HEK293T (cell line): ENCODE measurements at places on chromosomes 1 and 21.

- DNase-seq: no peak
These were observed at the start of gene PDZK1IP1 for GRCh38 chr1:47189844-47190508. Gene PDZK1IP1 (minus strand): TSS chr1:47190036. CDS start chr1:47189932, 104 bp downstream.

- DNase-seq: no peak
These were observed 21.4 kb downstream of the SLC16A1 start for GRCh38 chr1:112934577-112934976.

- DNase-seq: no peak
These were observed 9.7 kb downstream of the MACF1 start for GRCh38 chr1:39214021-39214713.

GRCh38 chr1:178530037-178530402 lies 17.1 kb downstream of the TEX35 start:
- DNase-seq: no peak

- DNase-seq: no peak
These were observed 23.0 kb upstream of the SPSB1 start for GRCh38 chr1:9269721-9270120.

DNA sequence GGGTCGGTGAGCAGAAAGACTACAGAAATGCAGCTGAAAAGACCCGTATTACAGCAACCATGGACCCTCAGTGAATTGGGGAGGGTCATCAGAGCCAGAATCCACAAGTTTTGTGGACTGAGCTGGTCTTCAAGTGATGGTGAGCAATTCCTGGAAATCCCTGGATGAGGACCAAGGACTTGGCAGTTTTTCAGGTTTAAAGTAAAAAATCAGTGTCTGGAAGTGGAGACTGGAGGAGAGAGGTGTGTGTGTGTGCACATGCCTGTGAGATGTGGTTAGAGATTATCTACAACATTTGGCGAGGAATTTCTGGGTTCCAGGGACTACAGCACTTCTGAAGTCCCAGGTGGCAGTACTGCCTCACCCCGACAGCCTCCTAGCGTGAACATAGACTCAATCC lies 56.4 kb downstream of the KIRREL1 start:
- no peak for DNase-seq

GRCh38 chr1:184462155-184462554 lies 75.3 kb downstream of the C1orf21 start:
- DNase-seq: no peak

GRCh38 chr1:203307641-203308126 lies 2.4 kb downstream of the BTG2 start:
- no peak for DNase-seq

DNA sequence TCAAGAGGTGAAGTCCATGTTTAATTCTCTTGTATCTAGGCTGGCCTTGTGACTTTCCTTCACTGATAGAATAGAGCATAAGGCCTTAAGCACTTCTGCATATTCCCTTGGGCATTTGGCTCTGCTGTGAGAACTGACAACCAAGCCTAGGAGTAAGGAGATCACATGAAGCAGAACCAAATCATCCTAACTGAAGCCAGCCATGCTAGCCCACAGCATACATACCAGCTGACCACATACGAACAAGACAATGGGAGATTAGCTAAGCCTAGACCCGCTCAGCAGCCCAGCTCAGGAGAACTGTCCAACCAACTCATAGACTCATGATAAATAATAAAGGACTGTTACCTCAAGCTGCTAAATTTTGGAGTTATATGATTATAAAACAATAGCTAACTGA lies 114.6 kb upstream of the NEK7 start:
- no peak for DNase-seq

GRCh38 chr1:213387380-213388015 lies 336.5 kb downstream of the RPS6KC1 start:
- DNase-seq: no peak

GRCh38 chr1:41611932-41612450 lies 127.5 kb upstream of the EDN2 start:
- no peak for DNase-seq

GRCh38 chr1:19179597-19180264 lies 30.3 kb downstream of the UBR4 start:
- DNase-seq: peak; percentile 27

DNA sequence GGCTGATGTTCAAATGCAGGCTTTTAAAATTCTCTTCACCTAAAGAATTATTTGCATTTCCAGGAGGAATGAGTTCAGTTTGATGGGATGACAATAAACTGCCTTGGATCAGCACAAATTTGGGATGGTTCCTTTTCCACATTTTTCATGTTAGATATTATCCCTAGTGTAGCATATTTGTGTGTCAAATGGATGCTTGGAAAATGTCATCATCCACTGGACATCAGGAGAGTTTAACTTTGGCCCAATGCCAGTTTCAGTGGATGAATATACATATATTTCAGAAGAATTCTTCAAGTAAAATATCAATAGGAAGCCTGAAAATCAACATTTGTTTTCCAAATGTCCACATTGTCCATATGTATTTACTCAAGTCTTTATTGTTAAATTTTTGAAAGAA lies 116.5 kb upstream of the COL24A1 start:
- no peak for DNase-seq

GRCh38 chr1:155321639-155322503 lies 1.2 kb downstream of the RUSC1 start:
- no peak for DNase-seq

GRCh38 chr21:29237110-29238052 lies 61.3 kb upstream of the BACH1 start:
- no peak for DNase-seq

GRCh38 chr1:150596976-150597375 lies 17.6 kb upstream of the MCL1 start:
- DNase-seq: no peak

- DNase-seq: no peak
These were observed 99.6 kb downstream of the ZBTB18 start for GRCh38 chr1:244150665-244151064.

GRCh38 chr1:61181067-61182038 lies 99.0 kb downstream of the NFIA start:
- no peak for DNase-seq

DNA sequence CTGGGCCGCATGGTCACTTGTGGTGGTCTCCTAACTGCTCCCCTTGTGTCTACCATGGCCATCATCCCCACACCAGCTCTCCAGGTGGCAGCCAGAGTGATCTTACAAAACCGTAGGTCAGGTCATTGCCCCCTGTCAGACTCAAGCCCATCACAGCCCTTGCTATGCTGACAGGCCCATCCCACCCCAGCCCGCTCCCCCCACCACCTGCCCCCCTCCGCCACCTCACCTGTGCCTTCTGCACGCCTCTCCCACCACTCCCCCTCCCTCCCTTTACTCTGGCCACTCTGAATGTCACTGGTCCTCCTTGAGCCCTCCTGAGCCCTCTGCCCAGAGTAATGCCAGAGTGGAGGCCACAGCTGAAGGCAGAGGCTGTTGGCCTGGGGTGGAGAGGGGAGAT lies 28.5 kb downstream of the TEX35 start:
- DNase-seq: no peak

DNA sequence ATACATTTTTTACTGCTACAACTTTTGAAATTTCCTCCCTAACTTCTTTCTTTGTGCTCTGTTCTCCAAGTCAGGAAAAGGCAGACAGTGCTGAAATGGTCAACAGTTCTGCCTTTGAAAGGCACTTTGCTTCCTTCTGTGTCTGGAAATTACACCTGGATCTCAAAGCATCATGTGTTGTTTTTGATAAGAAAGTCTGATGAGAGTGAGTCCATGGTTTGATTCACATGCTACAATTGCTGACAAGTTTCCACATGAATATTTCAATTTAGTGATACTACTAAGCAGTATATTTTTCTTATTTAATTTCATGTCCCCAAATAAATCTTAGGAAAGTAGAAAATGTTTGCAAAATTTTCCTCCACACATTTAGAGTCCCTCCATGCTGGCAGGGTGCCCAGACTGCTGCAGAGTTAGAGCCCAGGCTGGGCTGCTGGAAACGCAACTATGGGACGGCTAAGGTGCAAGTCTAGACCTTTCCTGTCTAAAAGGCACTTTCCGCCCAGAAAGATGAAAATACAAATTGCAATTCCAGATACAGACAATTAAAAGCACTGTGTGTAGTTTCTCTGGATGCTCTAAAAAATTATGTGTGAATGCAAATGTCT lies 96.6 kb upstream of the RUNX1 start:
- no peak for DNase-seq
